PC-3 (cell line): ENCODE measurements at places on chromosomes 2 and 18. TPM values are rescaled to one million over a fixed set of nuclear protein-coding genes. Genes with fewer than 3 reads are reported as not detected.

GRCh38 chr18:36124841-36125240, 4.3 kb downstream of the SLC39A6 start:
- no peak for DNase-seq

Gene SLC23A3
- total RNA-seq = 1.4 and 1.7 TPM in 2 replicates

DNA sequence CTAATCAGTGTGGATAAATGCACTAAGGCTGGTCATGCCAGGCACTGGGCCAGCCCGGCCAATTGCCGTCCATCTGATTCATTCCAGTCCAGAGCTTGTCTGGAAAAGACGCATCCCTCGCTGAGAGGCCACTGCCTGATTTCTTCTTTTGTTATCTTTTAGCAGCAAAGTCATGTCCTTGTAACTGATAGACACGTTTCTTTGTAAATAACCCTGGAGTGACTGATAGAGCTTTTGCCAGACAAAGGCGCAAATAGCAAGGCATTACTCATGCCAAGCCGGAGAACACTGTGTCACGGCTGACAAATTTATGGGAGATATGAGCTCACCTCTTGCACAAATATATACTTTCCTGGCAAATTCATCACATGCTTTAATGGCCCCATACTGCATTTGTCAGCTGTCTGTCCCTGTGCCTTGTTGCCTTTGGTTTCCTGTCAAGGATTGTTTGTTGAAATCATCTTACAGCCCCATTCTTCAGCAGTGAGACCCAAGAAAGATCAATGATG, 164.4 kb downstream of the ETAA1 start:
- DNase-seq = peak; percentile 95

DNA sequence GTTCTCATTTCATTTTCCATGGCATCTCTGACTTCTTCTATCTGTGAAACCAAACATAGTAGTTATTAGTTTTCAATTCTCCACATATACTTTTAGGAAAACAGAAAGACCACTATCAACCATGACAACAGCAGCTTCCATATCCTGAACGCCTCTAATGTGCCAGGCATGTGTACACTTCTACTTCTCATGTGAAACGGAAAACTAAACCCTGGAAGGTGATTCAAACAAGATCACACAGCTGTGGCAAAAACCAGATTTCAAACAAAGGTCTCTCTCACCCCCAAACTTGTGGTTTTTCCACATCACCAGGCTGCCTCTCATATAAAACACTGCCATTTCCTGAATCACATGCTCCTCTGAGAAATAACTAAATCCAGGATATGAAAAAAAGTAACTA, 41.8 kb downstream of the PTCD3 start:
- DNase-seq = no peak

GRCh38 chr2:40363631-40364030, 88.3 kb downstream of the SLC8A1 start:
- peak; percentile 71 for DNase-seq

DNA sequence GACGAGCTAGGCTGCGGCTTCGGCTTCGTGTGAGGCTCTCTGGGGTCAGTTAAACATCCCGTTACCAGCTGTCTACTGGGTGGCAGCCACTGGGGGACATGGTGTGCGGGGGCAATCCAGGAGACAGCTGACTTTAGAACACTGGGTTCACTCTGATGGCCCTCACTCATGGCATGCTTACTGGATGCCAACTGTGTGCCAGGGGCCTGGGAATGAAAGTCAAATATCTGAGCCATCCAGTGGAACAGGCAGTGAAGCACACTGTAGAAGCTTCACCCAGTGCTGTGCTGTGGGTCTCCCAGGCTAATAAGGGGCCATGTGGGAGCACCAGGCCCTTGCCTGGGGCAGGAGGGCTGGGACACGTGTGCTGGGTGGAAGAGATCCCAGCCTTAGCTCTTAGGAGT, 48.3 kb downstream of the GLI2 start:
- DNase-seq = no peak

Gene RGPD4
- not detected in 2 replicates for total RNA-seq

DNA sequence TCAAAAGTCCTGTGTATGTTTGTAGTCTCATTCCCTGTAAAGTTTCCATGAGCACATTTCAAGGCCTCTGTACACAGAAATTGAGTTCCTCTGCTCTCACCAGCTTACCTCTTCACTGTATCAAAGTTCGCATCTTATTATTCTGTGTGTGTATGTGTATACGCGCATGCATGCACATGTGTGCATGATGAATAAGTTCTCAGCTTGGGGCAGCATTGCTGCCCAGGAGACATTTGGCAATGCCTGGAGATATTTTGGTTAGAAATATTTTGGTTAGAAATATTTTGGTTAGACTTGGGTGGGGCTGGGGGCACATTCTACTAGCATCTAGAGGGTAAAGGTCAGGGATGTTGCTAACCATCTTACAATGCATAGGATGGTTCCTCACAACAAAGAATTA, 23.4 kb downstream of the TCF7L1 start:
- no peak for DNase-seq

DNA sequence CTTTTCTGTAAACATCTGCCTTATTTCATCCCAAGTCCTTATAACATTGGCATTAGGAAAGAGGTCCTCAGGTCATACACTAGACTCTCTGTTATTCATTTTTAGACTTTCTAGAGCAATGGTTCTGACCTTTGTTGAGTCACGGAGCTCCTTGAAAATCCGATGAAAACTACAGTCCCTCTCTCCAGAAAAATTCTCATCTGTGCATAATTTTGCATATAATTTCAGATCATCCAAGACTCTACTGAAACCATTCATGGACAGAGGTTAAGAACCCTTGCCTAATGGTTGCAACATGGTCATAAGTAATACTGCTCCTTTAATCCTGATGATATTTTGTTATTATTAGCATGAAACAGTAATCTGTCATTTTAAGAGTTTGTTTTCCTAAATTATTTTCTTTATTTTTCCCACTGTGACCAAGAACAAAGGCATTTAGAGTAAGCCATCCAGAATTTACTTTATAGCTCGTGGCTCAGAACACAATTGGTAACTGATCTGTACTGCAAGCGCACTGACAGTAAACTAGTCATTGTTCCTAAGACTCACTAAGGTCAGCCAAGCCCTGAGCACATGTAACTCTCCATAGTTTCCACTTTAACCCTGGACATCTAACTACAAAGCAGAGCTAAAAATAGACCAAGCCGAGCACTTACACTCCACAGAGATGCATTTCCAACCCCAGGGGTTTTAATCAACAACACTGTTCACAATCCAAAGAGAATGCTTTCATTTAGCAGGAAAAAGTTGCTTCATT, 8.4 kb downstream of the MYOM1 start:
- DNase-seq = peak; percentile 38

DNA sequence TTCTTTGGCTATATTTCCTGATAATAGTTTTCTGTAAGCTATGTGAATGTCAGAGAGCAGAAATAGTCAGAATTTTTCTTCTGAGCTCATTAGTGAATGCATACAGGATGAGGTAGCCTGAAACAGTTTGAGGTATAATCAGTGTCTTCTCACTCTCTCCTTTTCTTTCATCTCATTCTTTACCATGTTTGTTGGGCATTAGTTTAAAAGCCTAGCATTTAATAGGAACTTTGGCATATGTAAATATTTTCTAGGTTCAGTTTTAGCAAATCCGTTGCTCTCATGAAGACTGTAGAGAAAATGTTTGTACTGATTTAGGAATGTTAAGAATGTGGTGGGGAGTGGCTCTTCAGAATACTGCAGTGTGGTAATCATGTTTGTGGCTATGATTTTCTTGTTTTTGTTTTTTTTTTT, 119.4 kb downstream of the PARD3B start:
- DNase-seq = peak; percentile 67

DNA sequence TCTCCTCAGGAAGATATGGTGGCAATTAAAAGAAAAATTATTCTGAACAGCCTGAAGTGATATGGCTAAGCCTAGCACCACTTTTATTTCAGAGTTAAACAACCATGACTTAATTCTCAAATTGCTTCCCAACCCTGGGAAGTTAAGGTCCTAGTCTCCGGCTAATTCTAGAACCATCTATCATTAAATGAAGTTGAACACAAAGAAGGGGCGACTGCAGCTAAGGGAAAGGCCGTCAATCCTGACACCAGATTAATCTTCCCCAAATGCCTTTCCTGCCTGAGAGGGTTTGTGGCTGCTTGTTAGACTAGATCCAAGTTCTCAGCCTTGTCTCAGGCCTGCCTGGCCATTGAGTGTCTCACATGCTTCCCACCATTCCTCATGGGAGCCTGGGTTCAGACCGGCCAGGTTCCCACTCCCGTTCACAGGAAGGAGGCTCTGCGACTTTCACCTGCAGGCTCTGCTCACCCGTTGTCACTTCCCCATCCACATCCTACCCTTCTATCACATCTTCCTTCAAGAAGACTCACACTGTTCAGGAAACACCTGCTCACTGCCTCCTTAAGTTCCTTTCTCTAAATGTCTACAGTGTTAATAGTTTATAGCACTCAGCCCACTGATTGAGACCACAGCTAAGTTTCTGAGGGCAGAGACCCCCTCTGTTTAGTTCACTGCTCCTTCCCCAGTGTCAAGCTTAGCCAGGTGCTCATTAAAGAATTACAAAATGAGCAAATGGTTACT, 282.9 kb upstream of the REV1 start:
- DNase-seq = no peak

- DNase-seq = peak; percentile 13
These were observed 284.0 kb upstream of the GCFC2 start for GRCh38 chr2:75994759-75995158.

Gene IL37
- 1.6 and 2.6 TPM in 2 replicates for total RNA-seq

Gene LOXHD1
- not detected in 2 replicates for total RNA-seq

GRCh38 chr18:9867071-9867594, 18.6 kb upstream of the TXNDC2 start:
- peak; percentile 54 for DNase-seq

Gene LINC00305
- not detected in 2 replicates for total RNA-seq

DNA sequence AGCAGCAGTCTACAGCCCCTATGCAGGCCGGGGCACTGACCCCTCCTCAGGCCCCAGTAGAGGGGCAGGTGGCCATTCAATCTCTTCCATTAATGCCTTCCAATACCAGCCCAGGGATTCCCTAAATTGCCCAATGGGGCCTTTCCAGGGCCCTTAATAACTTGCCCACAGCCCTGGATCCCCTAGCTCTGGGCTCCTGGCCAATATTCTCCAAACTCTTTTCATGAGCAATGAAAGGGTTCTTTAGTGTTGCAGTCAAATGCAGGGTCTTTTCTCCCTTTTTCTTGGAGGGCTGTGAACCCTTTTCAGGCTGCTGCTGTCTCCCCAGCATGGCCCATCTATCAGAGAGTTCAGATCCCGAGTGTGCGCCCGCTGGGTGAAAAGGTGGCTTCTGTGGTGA, 41.3 kb upstream of the SLC1A4 start:
- DNase-seq = no peak

GRCh38 chr2:20609349-20609994, 41.4 kb downstream of the HS1BP3 start:
- DNase-seq = peak; percentile 74

DNA sequence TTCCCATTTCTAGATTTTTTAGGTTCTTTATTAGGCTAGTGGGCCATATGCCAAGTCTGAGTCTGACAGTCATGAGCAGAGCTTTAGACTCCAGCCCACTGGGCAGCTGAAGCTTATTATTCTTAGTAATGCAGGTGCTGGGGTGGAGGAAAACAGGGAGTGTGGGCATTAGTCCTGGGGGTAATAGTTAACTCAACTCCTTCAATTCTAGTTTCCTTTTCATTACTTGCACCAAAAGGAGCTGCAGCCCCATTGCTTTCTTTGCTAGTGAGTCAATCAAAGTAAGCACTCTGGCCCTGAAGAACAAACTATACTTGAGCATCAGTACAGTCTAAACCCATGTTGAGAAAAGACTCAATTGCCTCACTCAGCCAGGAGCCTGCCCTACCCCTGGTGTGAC, 35.5 kb downstream of the ICOS start:
- DNase-seq = no peak

GRCh38 chr18:6056171-6056910, 161.0 kb upstream of the TMEM200C start:
- DNase-seq = peak; percentile 69

DNA sequence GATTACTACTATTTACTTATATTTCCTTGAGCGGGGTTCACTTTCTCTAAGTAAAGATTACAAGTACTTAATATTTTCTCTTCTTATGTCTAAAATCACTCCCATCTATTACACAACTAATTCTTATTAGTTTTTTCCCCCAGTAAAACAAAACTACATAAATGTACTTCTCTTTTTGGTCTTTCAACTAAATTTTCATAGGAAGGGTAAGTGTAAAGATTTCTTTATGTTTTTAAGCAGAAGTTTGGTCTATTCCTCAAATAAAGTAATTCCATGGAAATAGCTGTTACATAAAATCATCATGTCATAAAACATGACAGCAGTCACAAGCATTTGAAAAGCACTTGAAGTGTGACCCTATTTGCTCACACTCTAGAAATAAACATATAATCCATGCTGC, 249.0 kb downstream of the ZEB2 start:
- no peak for DNase-seq

- no peak for DNase-seq
These were observed 1.5 kb downstream of the C18orf54 start for GRCh38 chr18:54359233-54359632.

- peak; percentile 15 for DNase-seq
These were observed 167.8 kb upstream of the FOSL2 start for GRCh38 chr2:28224648-28225472.

Gene RNU2-63P
- 122 TPM in 1 of 2 replicates, not detected in the other for total RNA-seq

Gene MFF
- 85.6 and 103 TPM in 2 replicates for total RNA-seq

Gene DSC3
- total RNA-seq = 11.1 and 14.6 TPM in 2 replicates

DNA sequence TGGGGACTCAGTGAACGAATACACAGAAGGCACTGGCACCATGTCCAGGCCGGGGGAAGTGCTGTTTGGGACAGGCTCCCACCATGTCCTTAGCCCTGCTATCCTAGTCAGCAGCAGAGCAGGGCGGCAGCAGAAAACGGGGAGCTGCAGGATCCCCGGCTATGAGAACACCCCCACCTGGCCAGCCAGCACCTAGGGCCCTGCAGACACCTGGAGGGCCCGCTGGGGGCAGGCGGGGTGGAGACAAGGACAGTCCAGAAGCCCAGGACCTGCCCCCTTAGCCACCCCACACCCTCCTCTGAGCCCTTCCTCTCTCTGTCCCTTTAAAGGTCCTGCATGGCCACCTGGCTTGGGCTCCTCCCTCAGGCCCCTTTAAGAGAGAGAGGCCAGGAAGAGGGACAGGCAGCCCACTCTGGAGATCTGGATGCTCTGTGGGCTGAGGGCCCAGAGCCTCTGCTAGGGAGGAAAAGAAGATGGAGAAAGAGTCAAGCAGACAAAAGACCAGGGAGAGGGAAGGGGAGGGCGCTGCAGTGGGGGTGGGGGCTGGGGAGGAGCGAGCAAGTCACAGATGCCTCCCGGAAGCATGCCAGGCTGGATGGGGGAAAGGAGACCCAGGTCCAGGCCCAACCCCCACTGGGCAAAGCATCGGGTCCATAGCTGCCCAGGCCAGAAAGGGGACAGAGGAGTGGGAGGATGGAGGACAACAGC, 48.6 kb downstream of the BIN1 start:
- no peak for DNase-seq

- DNase-seq = peak; percentile 79
These were observed 258.4 kb upstream of the ZNF804A start for GRCh38 chr2:184339966-184340365.
